Body of pancreas (tissue), 4 donors: ENCODE measurements at places on chromosomes 5 and 9. TPM values are rescaled to one million over a fixed set of nuclear protein-coding genes. Genes with fewer than 3 reads are reported as not detected.
A peak's percentile ranks its signal among the peaks of the same experiment; 100 is the strongest.

DNA sequence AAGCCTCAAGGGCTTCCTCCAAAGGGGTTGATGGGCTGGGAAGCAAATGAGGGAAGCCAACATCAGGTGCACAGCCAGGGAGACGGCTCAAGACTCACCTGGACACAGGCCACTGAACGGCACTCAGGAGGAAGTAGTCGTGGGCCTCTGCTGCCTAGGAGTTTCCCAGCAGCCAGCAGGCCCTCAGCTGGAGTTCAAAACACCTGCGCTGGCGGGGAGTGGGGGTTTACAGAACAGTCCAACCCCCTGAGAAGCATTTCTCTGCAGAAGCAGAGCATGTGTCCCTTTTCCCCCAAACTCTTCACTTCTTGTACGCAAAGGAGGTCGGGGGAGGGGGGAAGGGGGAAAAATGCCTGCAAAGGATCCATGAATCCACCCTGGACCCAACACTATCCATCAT is 2.3 kb downstream of the WHRN start:
- DNase-seq: peak; percentile 57
- no peaks in the 10 kb centered on the region for H3K36me3 ChIP-seq
- peaks cover 40% of the 10 kb centered on the region for H3K4me1 ChIP-seq
- no peak overlapping the region for H3K4me3 ChIP-seq

GRCh38 chr5:169746147-169746694 is 109.1 kb downstream of the DOCK2 start:
- H3K27ac ChIP-seq: no peak overlapping the region
- H3K27me3 ChIP-seq: no peaks in the 10 kb centered on the region
- no peak overlapping the region for H3K4me3 ChIP-seq
- no peak for DNase-seq

- H3K4me1 ChIP-seq: peaks cover 4% of the 10 kb centered on the region
- DNase-seq: no peak
- no peaks in the 10 kb centered on the region for H3K27me3 ChIP-seq
- no peak overlapping the region for H3K4me3 ChIP-seq
These were observed 45.4 kb downstream of the NTNG2 start for GRCh38 chr9:132207215-132207614.

DNA sequence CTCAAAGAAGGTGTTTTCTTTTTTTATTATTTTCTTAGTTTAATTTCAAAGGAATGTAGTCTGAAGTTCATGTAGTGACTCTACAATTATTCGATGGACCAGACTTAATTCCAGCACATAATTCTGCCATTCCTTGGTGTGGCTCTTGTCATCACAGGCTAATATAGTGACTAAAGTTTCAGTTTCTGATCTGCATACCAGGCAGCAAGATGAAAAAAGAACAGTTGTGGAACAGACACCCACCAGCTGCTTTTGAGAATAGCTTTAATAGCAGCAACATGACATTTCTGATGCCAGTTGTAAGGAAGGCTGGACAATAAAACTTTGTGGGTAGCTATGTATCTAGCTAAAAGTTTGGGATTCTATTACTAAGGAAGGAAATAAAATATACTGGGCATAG is 676.3 kb upstream of the GRAMD2B start:
- DNase-seq: no peak
- H3K27ac ChIP-seq: no peak overlapping the region
- no peaks in the 10 kb centered on the region for H3K4me1 ChIP-seq
- no peak overlapping the region for H3K4me3 ChIP-seq
- no peaks in the 10 kb centered on the region for H3K36me3 ChIP-seq

DNA sequence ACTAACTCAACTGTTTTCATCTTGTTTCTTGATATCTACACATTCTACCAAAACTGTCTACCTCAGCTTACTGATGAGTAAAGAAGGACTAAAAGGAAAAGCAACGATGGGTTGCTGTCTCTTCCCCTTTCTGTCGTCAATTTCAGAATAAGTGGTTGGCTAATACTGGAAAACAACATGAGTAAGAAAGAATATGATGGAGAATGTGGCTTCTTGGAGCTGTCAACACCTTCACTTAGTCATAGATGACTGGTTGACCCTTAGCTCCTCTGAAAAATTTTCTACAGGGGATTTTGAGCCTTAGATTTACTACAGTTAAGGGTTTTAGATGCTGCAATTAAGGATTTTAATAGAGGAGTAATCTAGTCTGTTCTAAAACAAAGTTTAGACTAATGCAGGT is 797.9 kb downstream of the TLE4 start:
- H3K27ac ChIP-seq: no peak overlapping the region
- no peak for DNase-seq
- H3K4me1 ChIP-seq: no peaks in the 10 kb centered on the region
- no peak overlapping the region for H3K4me3 ChIP-seq
- no peaks in the 10 kb centered on the region for H3K36me3 ChIP-seq

- no peaks in the 10 kb centered on the region for H3K27me3 ChIP-seq
- H3K27ac ChIP-seq: no peak overlapping the region
- H3K36me3 ChIP-seq: peaks cover 12% of the 10 kb centered on the region
- H3K4me1 ChIP-seq: peaks cover 5% of the 10 kb centered on the region
These were observed 100.7 kb downstream of the PHF2 start for GRCh38 chr9:93677048-93677571.

DNA sequence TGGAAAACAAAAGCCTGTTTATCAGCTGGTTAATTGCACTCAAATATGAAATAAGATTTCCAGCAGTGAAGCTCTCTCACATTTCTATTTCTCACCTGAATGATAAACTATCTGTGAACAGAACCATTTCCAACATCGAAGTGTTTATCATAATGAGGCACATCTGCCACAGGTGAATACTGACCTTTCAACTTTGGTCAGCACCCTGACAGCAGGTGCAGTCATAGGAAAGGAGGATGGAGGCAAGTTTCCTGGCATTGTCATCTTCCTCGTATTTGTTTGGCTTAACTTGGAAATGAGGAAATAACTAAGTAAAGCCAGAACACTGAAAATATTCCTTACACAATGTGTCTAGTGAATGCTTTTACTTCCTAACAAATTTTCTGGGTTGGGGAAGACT is 716.4 kb downstream of the NR2F1-AS1 start:
- no peak overlapping the region for H3K27ac ChIP-seq
- H3K4me3 ChIP-seq: no peak overlapping the region
- no peak for DNase-seq
- H3K4me1 ChIP-seq: no peaks in the 10 kb centered on the region
- no peaks in the 10 kb centered on the region for H3K36me3 ChIP-seq
- no peaks in the 10 kb centered on the region for H3K27me3 ChIP-seq

Gene GDF9
- 0.33 TPM for total RNA-seq

- H3K4me1 ChIP-seq: peaks cover 32% of the 10 kb centered on the region
- no peak overlapping the region for H3K4me3 ChIP-seq
- no peaks in the 10 kb centered on the region for H3K36me3 ChIP-seq
These were observed 3.7 kb downstream of the NR4A3 start for GRCh38 chr9:99825172-99826046.

Gene TNFSF15
- total RNA-seq: not detected

DNA sequence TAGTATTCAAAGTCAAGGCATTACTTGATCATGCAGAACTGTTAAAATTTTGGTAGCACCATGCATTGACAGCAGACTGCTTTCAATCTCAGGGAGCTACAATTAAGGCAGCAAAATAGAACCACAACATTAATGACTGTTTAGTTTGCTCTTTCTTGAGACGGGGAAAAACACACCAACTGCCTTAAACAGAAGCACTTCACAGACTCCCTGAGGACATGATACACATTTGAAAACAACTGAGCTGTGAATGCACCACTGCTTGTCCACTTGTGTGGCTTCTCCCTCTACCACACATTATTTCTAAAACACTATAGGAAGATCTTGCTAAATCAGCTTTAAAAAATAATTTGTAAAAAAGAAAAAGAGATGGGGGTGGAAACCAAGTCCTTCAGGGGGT is 79.6 kb upstream of the MAST4 start:
- H3K4me3 ChIP-seq: no peak overlapping the region
- no peaks in the 10 kb centered on the region for H3K27me3 ChIP-seq
- no peak for DNase-seq
- no peaks in the 10 kb centered on the region for H3K4me1 ChIP-seq
- no peak overlapping the region for H3K27ac ChIP-seq
- no peaks in the 10 kb centered on the region for H3K36me3 ChIP-seq

Gene KIF4B
- total RNA-seq: not detected

DNA sequence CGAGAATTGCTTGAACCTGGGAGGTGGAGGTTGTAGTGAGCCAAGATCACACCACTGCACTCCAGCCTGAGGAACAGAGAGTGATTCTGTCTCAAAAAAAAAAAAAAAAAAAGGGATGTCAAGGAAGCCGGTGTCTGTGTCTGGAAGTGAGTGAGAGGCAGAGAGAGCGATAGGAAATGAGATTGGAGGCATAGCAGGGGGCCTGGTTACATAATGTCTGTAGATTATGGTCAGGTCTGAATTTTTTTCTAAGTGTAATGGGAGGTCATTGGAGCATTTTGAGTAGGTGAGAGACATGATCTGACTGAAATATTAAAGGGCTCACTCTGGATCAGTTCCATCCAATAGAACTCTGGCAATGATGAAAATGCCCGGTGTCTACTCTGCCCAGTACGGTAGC is 40.4 kb upstream of the CTNNA1 start:
- no peaks in the 10 kb centered on the region for H3K4me1 ChIP-seq
- DNase-seq: no peak
- H3K36me3 ChIP-seq: no peaks in the 10 kb centered on the region

GRCh38 chr9:649128-650074 is 192.1 kb upstream of the DMRT1 start:
- no peaks in the 10 kb centered on the region for H3K4me1 ChIP-seq

GRCh38 chr5:113256671-113257452 is 177.9 kb downstream of the TSSK1B start:
- no peaks in the 10 kb centered on the region for H3K36me3 ChIP-seq
- H3K27me3 ChIP-seq: no peaks in the 10 kb centered on the region
- H3K4me3 ChIP-seq: no peak overlapping the region
- no peak overlapping the region for H3K27ac ChIP-seq
- H3K4me1 ChIP-seq: no peaks in the 10 kb centered on the region

Gene NDFIP1
- total RNA-seq: 58.3 TPM

DNA sequence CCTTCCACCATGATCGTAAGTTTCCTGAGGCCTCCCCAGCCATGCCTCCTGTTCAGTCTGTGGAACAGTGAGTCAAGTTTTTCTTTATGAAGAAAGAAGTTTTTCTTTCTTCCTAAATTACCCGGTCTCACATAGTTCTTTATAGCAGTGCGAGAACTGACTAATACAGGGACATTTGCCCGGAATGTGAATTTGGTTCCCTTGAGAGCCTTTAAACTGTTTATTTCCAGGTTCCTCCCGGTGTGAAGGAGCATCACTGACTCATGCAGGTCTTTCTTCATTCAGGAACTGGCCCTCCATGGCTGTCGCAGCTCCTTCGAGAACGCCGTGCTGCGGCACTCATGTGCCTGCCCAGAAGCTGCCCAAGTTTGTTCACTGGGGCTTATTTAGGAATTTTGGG is 87.7 kb downstream of the PTCH1 start:
- H3K4me3 ChIP-seq: no peak overlapping the region
- DNase-seq: no peak
- H3K27ac ChIP-seq: no peak overlapping the region
- peaks cover 14% of the 10 kb centered on the region for H3K4me1 ChIP-seq
- no peaks in the 10 kb centered on the region for H3K36me3 ChIP-seq

Gene HRH2
- 0.78 TPM for total RNA-seq

DNA sequence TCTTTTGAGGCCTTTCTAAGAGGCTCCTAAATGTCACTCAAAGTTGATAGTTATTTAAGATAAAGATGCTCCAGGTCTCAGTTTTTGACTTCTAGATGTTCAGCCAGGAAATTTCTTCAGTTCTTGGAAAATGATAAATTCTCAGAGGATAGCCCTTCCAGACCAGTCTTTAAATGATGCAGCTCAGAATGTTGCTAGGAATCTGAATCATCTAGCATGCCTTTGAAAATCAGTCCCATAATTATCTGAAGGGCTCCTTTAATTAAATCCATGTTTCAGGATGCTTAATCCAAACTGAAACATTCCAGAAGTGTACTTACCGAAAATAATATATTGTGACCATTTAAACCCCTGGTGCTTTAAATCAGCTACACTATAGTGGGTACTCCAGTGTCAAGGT is 107.5 kb upstream of the FBN2 start:
- H3K4me1 ChIP-seq: no peaks in the 10 kb centered on the region
- no peak overlapping the region for H3K27ac ChIP-seq
- H3K27me3 ChIP-seq: no peaks in the 10 kb centered on the region
- no peaks in the 10 kb centered on the region for H3K36me3 ChIP-seq

GRCh38 chr5:113221294-113222176 is 213.3 kb downstream of the TSSK1B start:
- H3K36me3 ChIP-seq: no peaks in the 10 kb centered on the region
- no peak for DNase-seq
- no peaks in the 10 kb centered on the region for H3K27me3 ChIP-seq
- H3K4me3 ChIP-seq: no peak overlapping the region
- H3K27ac ChIP-seq: no peak overlapping the region

DNA sequence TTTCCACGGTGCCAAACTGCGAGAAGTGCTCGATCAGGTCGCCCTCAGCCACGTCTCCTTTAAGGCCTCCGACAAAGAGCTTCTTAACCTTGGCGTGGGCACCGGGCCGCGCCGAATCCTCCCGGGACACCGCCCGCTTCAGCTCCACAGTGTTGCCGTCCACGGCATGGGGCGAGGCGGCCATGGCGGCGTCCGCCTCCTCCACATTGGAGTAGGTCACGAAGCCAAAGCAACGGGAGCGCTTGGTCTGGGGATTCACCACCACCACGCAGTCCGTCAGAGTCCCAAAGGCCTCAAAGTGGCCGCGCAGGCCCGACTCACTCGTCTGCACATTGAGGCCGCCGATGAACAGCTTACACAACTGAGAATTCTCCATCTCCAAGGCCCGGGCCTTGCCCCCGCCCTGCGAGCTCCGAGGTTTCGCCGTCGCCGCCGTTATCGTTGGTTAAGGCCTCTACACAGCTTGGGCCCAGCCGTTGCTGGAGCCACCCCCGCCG is 424 bp downstream of the HNRNPA0 start:
- no peaks in the 10 kb centered on the region for H3K36me3 ChIP-seq
- no peak for DNase-seq
- peaks cover 42% of the 10 kb centered on the region for H3K4me1 ChIP-seq
- peak overlapping the region; percentile 100 for H3K27ac ChIP-seq
- peak overlapping the region; percentile 61 for H3K4me3 ChIP-seq

GRCh38 chr9:88998911-88999310 is 7.6 kb downstream of the S1PR3 start:
- H3K27me3 ChIP-seq: no peaks in the 10 kb centered on the region
- H3K27ac ChIP-seq: peak overlapping the region; percentile 47
- peaks cover 33% of the 10 kb centered on the region for H3K4me1 ChIP-seq
- DNase-seq: peak; percentile 72
- no peaks in the 10 kb centered on the region for H3K36me3 ChIP-seq

GRCh38 chr9:113564498-113565237 is 101.1 kb downstream of the RGS3 start:
- peaks cover 70% of the 10 kb centered on the region for H3K4me1 ChIP-seq
- no peak overlapping the region for H3K4me3 ChIP-seq
- DNase-seq: peak; percentile 75
- H3K27ac ChIP-seq: peak overlapping the region; percentile 93

DNA sequence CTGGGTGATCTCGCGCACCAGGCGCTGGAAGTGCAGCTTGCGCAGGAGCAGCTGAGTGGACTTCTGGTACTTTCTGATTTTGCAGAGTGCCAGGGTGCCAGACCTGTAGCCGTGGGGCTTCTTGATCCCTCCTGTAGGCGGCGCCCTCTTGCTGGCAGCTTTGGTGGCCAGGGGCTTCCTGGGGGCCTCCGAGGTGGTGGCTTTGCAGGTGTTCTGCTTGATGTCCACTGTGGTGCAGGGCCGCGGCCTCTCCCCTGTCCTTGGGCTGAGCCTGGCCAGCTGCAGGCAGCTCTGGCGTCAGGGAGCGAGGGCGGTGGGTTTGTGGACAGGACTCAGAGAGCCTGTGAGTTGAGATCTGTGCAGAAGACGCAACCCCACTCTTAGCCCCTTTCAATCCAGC is 36.1 kb downstream of the TAF11L14 start:
- no peaks in the 10 kb centered on the region for H3K27me3 ChIP-seq
- H3K4me3 ChIP-seq: no peak overlapping the region
- no peaks in the 10 kb centered on the region for H3K36me3 ChIP-seq
- no peak overlapping the region for H3K27ac ChIP-seq
- H3K4me1 ChIP-seq: no peaks in the 10 kb centered on the region
- DNase-seq: no peak
